ENCODE measurements at places on chromosomes 6 and 20.

DNA sequence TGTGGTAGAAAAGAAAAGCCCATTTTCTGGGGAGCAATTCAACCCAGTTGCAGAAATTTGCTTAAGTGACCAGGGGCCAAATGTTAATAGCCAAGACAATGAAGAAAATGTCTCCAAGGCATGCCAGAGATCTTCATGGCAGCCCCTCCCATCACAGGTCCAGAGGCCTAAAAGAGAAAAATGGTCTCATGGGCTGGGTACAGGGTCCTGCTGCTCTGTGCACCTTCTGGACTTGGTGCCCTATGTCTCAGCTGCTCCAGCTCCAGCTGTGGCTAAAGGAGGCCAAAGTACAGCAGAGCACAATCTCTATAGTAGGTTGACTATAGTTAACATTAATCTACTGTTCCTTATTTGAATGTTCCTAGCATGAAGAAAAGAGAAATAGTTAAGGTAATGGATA lies 44.7 kb downstream of the FRK start:
- no peak for DNase-seq

- no peak for DNase-seq
Observed at GRCh38 chr6:73085443-73085871, 139.8 kb downstream of the KHDC1L start.

DNA sequence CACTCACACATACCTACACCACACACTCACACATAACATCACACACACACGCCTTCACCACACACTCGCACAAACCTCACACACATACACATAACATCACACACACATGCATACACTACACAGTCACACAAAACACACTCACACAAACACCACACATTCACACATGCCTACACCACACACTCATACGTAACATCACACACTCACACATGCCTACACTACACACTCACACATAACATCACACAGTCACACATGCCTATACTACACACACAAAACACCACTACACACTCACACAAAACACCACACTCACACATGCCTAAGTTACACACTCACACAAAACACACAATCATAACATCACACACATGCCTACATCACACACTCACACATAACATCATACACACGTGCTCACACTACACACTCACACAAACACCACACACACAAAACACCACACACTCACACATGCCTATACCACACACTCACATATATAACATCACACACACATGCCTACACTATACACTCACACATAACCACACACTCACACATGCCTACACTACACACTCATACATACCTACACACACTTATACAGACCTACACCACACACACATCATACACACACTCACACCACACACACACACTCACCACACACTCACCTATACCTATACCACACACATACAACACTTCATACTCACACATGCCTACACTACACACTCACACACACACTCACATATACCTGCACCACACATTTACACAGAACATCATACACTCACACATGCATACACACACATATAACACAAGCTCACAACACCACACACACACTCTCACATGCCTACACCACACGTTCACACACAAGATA lies 383.5 kb downstream of the C6orf118 start:
- DNase-seq: no peak

GRCh38 chr6:157188213-157188612 lies 135.1 kb downstream of the TMEM242 start:
- no peak for DNase-seq

GRCh38 chr6:121867095-121867494 lies 431.6 kb downstream of the GJA1 start:
- DNase-seq: no peak

- no peak for DNase-seq
Observed at GRCh38 chr6:41239467-41240159, 11.5 kb downstream of the TREML4 start.

DNA sequence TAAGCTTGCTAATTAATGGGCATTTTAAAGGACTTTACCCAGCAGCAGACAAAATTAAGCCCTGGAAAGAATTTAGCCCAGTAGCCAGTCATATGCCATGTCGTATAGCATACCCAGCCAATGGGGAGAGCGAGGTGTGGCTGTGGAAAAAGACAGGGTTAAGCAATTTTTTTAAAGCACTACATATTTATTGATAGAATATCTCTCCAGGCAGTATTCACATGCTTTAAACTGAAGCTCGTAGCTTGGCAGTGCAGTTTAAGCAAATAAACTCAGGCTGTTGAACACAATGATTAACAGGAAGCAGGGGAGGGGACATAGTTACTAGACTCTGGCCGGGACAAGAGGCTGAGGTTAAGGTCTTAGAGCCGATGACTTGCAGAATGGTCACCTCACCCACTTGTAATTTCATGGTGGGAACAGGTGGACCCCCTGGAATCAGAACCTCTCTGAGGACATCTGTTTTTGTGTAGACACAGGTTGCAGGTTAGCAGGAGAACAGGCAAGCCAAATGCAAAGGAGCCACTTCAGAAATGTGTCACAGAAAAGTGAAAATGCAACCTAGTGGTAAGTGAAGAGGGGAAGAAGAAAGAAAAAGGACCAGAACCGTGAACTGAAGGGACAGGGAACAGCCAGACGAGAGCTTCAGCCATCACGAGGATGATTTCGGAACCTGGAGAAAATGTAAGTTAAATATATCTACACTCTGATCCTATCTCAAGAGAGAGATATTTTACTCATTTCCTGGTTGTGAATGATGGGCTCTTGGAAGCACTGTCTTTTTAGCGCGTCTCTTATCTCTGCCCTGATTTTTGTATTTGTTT lies 7.2 kb downstream of the GCNT2 start:
- DNase-seq: no peak

DNA sequence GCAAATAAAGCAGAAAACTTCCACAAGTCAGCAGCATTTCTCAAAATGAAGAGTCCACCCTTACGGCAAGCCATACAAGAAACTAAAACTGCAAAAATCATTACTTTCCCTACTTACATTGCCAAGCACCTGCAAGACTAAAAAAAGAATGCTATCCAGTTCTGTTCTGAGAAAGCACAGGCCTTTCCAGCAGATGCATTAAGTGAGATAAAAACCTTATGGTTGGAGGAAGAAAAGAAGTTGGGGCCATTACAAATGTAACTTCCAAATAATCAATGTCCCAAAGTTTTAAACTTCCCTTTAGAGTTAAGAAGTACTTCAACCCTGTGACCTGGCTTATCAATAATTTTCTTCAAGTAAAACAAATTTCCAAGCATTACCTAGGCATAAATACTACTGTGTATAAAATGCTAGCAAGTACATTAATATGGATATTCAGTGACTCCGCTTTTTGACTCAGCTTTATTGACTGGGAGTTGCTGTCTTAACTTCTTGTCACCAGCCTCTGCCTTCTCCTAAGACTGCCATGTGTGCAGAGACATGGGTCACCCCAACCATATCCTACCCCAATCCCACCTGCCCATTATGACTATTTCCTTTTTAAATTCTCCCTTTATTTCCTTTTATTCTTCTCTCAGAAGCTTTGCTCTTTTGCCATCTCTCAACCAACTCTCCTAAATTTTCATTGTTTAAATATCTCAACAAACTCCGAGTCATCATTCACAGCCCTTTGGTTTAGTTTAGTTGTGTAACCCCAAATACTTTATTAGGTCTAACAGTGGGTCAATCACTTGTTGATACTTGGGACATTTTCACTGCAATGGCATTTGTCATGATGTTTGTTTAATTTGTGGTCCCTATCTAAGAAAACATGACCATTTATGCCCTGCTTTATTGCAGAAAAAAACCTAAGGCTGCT lies 49.7 kb downstream of the SLC22A23 start:
- DNase-seq: no peak

- no peak for DNase-seq
Observed at GRCh38 chr6:47457370-47457769, 20.2 kb upstream of the CD2AP start.

GRCh38 chr6:33744001-33744848 lies 2.5 kb downstream of the IP6K3 start:
- DNase-seq: peak; percentile 82

- no peak for DNase-seq
Observed at GRCh38 chr6:72657407-72658197, 35.7 kb downstream of the KCNQ5 start.

- no peak for DNase-seq
Observed at GRCh38 chr6:77656999-77657764, 4.3 kb downstream of the MEI4 start.

GRCh38 chr6:40477246-40478126 lies 109.7 kb downstream of the LRFN2 start:
- peak; percentile 35 for DNase-seq

DNA sequence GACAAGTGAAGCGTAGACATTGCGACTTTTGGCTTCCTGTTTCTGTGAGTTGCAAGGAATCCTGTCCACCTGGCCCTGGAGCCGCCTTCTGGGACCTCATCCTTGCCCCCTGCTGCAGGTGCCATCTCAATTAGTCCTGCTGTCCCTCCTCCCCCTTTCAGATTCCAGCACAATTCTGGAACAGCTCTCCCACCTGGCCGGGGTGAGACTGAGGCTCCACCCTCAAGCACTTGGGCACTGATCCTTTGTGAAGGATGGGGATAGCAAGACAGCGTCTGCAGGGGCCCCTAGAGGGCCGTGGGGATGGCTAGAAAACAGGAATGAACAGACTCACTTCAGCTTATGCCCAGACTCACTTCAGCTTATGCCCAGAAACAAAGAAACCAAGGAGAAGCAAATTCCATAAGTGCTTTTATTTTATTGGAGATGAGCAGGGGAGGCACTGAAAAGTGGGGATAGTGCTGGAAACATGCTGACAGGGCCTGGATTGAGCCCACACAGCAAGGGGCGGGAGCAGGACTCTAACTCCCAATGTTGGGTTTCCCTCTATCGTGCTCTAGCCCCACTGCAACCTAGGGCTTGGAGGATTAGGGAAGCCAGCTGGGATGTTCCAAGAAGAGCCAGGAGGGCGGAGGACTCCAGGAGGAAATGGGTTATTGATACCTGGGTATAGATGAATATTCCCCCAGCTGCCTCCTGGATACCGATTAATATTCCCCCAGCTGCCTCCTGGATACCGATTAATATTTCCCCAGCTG lies 1.4 kb downstream of the C6orf15 start:
- no peak for DNase-seq

- no peak for DNase-seq
Observed at GRCh38 chr20:36367907-36368799, 62.0 kb downstream of the DLGAP4 start.

GRCh38 chr6:143298071-143298470 lies 152.4 kb downstream of the ADAT2 start:
- peak; percentile 22 for DNase-seq

DNA sequence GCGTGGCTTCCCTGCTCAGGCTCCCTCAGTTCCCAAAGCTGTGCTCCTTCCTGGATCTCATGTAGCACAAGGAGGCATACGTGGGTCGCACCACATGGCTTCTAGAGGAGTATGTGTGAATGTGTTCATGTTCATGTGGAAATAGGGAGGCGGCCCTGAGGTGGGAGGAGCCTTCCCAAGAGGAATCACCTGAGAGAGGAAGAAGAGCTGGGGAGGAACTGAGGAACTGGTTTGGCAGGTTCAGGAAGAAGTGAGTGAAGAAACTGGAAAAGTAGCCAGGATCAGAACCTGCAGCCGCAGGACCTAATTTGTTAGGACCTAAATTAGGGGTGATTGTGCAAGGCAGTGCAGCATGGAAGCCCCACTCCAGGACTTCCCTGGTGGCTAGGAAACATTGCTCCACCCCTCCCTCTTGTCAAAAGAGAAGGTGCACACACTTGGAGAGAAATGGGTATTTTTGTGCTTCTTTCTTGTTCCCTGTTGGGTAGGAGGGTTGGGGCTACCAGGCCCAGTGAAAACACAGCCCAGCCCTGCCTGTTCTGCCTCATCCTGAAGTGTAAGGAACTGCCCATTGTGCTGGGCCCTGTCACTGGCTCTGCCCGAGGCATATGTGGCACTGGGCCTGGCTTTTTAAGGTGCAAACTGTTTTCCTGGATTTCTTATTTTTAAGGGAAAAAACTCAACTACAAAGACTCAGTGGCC lies 20.7 kb downstream of the SYNJ2 start:
- no peak for DNase-seq

GRCh38 chr20:47175493-47175892 lies 181.0 kb downstream of the ZMYND8 start:
- no peak for DNase-seq

GRCh38 chr6:5151955-5152401 lies 66.8 kb downstream of the PPP1R3G start:
- DNase-seq: no peak

GRCh38 chr6:147546501-147547368 lies 38.2 kb downstream of the SAMD5 start:
- no peak for DNase-seq

GRCh38 chr20:62929051-62929538 lies 2.8 kb upstream of the DIDO1 start:
- DNase-seq: no peak

DNA sequence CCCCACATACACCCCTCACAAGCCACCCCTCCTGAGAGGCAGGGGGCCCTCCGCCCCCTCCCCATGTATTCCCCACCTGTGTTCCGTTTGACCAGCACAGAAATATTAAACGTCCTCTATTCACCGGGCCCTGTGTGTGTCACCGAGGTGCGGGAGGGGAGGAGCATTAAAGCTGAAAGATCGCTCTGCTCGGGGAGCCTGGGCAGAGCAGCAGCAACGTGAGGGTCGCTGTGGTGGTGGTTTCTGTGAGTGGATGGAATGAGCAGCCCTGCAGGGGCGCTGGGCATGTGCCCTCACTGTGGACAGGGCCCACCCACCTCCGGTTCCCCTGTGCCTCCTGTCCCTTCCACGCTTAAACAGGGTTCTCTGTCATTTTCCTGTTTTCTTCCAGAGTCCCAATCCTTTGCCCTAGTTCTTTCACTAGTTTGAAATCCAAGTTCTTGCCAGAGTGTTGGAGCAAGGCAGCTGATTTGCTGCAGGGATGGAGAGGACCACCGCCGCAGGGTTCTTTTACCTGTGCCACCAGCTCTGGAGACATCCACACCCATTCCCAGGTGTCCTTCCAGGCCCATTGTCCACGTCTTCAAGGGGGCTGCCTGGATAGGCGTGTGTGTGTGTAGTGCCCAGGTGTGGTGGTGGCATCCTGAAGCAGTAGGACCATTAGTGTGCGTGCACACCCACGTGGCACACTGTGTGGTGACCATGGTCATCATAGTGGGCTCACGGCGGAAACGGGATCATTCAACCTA lies 37.6 kb upstream of the MDFI start:
- no peak for DNase-seq

- no peak for DNase-seq
Observed at GRCh38 chr6:147750413-147750812, 241.9 kb downstream of the SAMD5 start.

- no peak for DNase-seq
Observed at GRCh38 chr20:53786071-53786444, 192.4 kb upstream of the ZNF217 start.

DNA sequence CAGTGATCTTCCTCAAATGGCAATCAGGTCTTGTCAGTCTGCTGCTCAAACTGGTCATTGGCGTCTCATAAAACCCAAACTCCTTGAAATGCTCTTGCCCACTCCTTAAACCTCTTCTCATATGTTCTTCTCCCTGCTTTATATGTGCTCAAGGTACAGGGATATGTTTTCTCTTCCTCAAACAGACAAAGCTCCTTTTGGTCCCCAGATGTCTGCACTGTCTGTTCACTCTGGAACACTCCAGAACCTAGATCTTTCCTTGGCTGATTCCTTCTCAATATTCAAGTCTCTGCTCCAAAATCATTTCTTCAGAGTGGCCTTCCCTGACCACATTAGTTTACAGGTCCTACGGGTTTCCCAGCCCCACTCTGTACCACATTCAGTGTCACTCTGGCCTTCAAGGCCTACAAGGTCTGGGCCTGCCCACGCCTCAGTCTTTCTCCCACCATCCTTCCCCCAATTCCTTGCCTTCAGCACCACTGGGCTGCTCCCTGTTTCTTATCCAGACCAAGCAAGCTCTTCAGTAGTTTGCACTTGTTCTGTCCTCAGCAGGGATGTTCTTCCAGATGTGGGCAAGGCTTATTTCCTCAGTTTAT lies 9.0 kb downstream of the THEMIS start:
- no peak for DNase-seq

Measured in NCI-H446 (cell line).